NCI-H446 (cell line): ENCODE measurements at places on chromosomes 1 and 21.
A peak's percentile ranks its signal among the peaks of the same experiment; 100 is the strongest.

- peak; percentile 62 for DNase-seq
Measured at GRCh38 chr1:54671985-54672608, 30.5 kb downstream of the MROH7 start.

- no peak for DNase-seq
Measured at GRCh38 chr1:71695821-71696220, 586.5 kb downstream of the NEGR1 start.

GRCh38 chr1:217943361-217943760, 312.2 kb downstream of the SPATA17 start:
- no peak for DNase-seq

GRCh38 chr1:235297579-235297978, 30.4 kb downstream of the ARID4B start:
- DNase-seq = no peak

DNA sequence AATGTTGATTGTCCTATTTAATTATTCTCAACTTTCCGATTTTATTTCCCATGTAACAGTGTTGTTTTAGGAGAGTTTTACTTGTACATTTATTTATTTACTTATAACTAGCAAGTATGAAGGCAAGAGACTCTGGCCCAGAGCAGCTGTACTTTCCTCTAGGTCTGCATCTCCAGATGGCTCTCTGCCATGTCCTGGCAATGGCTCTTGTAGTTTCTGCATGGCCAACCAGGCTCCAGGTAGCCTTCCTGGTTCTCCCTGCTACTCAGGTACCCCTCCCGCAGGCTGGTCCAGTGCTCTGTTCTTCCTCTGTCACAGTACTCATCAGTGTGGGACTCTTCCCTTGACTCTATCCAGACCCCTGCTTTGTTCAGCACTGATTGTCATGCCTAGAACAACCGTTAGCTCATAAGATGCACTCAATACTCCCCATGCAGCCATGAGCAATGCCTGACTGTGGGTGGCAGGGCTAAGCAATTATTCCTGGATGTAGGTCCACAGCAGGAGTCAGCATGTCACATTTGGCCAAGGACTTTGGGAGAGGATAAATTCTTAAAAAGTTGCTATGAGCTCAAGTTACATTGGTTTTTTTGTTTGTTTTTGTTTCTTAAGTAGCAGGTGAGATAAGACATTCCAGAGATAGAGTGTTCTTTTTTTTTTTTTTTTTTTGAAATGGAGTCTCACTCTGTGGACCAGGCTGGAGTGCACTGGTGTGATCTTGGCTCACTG, 10.9 kb upstream of the IL20 start:
- DNase-seq = no peak
